ENCODE measurements at places on chromosomes 13 and 19.

- no peak for DNase-seq
Observed at GRCh38 chr13:51827254-51827653, 17.7 kb downstream of the TMEM272 start.

- DNase-seq: no peak
Observed at GRCh38 chr13:43990829-43991228, 111.1 kb downstream of the LACC1 start.

- DNase-seq: no peak
Observed at GRCh38 chr13:23710366-23710765, 140.2 kb downstream of the TNFRSF19 start.

- DNase-seq: no peak
Observed at GRCh38 chr13:106568299-106569003, 514 bp upstream of the ARGLU1 start.

DNA sequence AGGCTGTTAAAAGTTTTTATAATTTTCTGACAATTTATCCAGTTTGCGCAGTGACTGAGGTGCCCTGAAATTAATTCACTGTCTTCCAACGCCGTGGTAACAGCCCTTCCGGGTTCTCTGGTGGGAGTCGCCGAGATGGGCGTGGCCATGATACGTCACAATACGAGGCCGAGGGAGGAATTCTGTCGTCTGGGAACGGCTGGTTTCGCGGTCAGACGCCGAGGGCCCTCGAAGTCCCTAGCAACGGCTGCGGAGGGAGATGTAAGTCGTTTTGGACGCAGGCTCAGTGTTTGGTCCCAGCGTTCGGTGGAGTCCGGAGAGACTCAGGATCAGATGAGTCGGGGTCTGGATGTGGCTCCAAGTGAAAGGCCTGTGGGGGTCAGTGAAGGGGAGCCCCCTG lies 21.7 kb downstream of the ZNF613 start:
- no peak for DNase-seq

DNA sequence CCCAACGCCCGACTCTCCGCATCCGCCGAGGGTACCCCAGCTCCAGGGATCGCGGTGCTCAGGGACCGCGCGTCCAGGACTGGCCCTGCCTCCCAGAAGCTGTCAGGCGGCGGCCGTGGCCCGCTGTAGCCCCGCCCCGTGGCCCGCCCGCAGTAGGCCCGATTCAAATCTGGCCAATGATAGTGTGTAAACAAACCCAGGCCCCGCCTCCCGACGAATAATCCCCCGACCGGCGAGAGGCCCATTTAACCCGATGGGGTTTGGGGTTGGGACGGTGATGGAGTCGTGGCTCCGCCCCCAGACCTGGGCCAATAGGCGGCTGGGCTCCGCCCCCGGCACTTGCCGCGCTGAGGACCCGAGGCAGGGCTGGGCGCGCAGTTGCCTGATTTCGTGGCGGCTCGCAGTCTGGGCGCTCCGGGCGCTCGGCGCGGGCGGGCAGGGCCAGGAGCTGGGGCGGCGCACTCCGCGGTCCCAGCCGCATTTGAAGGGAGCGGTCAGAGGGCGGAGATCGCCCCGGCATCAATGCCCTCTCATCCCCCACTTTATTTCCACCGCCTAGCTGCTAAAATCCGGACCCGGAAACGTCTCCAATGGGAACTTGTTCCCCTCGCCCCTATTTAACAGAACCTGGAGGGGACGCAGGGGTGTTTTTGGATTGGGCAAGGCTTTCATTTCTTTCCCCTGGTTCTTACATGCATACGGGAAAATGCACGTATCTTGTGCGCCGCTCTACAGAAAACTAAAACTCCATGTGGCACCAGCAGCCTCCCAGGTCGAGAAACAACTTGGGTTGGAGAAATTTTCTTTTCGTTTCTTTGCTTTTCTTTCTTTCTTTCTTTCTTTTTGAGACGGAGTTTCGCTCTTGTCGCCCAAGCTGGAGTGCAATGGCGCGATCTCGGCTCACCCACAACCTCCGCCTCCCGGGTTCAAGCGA lies 8.4 kb upstream of the BICRA start:
- peak; percentile 95 for DNase-seq

DNA sequence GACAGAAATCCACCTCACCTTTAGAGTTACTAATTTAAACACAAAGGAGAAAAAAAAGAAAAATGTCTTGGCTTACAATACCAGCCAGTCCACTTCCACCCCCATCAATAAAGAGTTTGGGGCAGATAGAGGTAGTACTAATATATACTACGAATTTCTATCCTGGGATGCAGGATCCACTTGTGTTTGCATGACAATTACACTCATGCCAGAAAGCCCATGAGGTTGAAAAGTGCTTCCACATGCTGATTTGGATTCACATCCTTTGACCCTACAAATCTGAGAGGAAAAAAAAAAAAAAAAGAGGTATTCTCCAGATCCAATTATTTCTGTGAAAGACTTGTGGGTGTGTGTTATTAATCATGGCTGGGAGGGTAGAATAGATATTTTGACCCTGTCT lies 335.2 kb downstream of the SLITRK1 start:
- no peak for DNase-seq

DNA sequence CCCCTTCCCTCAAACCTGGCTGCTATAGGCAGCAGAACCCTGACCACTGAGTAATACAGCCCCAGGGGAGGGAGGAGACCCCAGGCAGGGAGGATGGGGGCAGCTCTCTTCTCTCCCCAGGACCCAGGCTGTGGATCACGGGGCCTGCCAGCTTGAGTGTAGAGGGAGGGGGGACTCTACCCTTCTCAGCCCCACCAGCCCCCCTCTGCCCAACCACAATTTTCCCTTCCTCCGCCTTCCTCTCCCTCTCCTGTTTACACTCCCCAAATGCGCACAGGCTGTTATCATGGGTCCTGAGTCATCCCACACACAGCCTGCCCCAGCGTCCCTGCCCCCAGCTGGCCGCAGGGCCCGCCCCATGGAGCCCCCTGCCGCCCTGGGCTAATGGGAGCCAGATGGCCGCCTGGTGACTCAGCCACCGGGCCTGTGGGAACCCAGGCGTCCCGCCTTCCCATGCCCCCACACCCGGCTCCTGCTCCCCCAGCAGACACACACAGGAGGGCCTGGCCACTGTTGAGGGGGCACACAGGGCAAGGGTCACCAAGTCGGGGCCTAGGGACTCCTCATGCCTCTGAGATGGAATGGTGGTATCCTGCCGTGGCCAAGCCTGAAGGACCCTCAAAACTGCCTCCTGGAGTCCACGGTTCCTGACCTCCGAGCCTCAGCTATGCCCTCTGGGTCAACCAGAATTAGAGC lies 13.6 kb downstream of the CCDC97 start:
- DNase-seq: no peak

GRCh38 chr13:27654059-27654458 lies 32.4 kb downstream of the POLR1D start:
- no peak for DNase-seq

All from SW 1271 (cell line).